ENCODE measurements at places on chromosomes 1 and 21.
A peak's percentile ranks its signal among the peaks of the same experiment; 100 is the strongest.

GRCh38 chr1:29519108-29519787 is 282.9 kb downstream of the PTPRU start:
- DNase-seq: no peak

GRCh38 chr1:17250601-17251000 is 1.7 kb downstream of the PADI3 start:
- no peak for DNase-seq

DNA sequence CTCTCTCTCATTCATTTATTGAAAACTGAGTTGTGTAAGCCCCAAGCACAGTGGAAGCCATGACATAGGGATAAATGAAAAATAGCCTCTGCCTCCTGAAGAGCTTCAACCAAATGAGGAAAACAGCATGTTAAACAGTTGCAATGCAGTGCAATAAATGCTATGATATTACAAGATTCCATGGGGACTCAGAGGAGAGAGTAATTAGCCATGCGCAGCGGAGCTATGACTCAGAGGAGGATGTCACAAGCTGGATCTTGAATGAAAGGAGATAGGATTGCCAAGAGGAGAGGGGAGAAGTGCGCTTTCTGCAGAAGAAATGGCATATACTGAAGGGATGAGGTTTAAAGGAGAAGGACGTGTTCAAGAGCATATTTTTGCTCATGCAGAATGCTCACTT is 231.3 kb upstream of the PLXNA2 start:
- DNase-seq: no peak

DNA sequence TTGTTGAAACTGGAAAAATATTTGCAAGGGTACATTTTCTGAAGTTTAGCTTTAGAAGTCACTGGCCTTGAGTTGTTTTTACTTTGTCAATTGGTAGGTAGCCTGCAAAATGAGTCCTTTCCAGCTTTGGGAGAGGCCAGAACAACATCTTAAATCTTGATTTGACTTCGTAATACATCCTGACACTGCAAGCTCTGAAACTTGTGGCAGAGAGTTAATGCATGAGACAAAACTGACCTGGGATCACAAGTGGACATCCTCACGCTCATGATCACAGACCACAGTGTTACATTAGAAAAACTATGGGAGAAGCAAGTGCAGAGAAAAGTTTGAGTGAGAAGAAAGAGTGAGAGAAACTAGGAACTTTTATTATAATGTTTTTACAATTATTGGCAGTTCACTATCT is 550.9 kb downstream of the USP25 start:
- no peak for DNase-seq

GRCh38 chr1:51488372-51489050 is 30.6 kb downstream of the EPS15 start:
- peak; percentile 7 for DNase-seq

DNA sequence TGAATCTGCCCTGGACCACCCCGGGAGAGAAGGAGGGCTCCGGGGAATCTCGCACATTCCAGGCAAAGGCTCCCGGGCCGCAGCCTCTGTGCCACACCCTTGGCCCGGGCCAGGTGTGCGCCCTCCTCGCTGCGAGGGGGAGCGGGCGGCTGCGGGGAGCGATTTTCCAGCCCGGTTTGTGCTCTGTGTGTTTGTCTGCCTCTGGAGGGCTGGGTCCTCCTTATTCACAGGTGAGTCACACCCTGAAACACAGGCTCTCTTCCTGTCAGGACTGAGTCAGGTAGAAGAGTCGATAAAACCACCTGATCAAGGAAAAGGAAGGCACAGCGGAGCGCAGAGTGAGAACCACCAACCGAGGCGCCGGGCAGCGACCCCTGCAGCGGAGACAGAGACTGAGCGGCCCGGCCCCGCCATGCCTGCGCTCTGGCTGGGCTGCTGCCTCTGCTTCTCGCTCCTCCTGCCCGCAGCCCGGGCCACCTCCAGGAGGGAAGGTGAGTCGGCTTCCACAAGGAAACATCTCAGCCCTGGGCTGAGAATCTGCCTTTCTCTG is at the start of gene LAMC2:
LAMC2 (plus strand) TSS at position 324 of the 550 bp plus-strand sequence; CDS start at position 413, 89 bp downstream.
- peak; percentile 66 for DNase-seq

GRCh38 chr1:910311-910880 is 13.3 kb upstream of the SAMD11 start:
- DNase-seq: peak; percentile 53

- no peak for DNase-seq
Measured at GRCh38 chr1:183030053-183030452, 6.8 kb downstream of the LAMC1 start.

GRCh38 chr1:208413006-208413405 is 168.8 kb upstream of the PLXNA2 start:
- DNase-seq: no peak

DNA sequence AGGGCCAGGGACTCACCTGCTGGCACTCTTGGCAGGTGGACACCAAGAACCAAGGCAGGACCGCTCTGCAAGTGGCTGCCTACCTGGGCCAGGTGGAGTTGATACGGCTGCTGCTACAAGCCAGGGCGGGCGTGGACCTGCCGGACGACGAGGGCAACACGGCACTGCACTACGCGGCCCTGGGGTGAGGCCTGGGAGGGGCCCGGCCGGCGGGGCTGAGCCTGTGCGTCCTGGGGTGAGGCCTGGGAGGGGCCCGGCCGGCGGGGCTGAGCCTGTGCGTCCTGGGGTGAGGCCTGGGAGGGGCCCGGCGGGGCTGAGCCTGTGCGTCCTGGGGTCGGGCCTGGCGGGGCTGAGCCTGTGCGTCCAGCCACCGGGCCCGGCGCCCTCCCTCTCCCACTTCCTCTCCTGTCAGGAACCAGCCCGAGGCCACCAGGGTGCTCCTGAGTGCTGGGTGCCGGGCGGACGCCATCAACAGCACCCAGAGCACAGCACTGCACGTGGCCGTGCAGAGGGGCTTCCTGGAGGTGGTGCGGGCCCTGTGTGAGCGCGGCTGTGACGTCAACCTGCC is 4.6 kb upstream of the MMP23B start:
- DNase-seq: no peak

- DNase-seq: no peak
Measured at GRCh38 chr21:18228060-18228739, 16.4 kb upstream of the CHODL start.

DNA sequence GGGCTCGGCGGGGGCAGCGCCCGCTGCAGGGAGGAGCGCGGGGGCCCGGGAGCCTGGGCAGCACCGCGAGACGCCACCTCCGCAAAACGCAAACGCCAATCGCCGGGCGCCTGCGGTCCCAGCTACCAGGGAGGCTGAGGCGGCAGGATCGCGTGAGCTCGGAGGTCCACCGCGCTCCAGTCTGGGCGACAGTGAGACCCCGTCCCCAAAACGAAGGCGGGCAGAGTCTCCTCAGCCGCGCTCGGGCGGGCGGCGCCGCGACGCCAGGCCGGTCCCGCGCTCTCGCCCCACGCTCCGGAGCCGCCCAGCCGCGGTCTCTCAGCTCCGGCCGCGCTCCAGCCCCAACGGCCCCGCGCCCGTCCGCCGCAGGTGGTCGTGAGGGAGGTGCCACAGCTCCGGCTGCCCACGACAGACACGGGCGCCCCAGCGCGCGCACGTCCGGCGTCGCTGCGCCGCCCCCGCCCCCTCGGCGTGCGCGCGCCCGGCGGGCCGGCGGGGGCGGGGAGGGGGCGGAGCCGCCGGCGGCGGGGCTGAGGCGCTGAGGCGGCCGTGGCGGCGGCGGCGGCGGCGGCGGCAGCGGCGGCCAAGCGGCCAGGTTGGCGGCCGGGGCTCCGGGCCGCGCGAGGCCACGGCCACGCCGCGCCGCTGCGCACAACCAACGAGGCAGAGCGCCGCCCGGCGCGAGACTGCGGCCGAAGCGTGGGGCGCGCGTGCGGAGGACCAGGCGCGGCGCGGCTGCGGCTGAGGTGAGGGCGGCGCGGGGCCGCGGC is at the start of gene ADARB1:
ADARB1 (plus strand) TSS at position 533 of the 770 bp plus-strand sequence. CDS start 97,077 bp downstream, outside the sequence.
- DNase-seq: peak; percentile 83

- no peak for DNase-seq
Measured at GRCh38 chr1:42189931-42190853, 25.6 kb upstream of the GUCA2A start.

- DNase-seq: peak; percentile 62
Measured at GRCh38 chr1:110087812-110088738, 17.6 kb upstream of the ALX3 start.

DNA sequence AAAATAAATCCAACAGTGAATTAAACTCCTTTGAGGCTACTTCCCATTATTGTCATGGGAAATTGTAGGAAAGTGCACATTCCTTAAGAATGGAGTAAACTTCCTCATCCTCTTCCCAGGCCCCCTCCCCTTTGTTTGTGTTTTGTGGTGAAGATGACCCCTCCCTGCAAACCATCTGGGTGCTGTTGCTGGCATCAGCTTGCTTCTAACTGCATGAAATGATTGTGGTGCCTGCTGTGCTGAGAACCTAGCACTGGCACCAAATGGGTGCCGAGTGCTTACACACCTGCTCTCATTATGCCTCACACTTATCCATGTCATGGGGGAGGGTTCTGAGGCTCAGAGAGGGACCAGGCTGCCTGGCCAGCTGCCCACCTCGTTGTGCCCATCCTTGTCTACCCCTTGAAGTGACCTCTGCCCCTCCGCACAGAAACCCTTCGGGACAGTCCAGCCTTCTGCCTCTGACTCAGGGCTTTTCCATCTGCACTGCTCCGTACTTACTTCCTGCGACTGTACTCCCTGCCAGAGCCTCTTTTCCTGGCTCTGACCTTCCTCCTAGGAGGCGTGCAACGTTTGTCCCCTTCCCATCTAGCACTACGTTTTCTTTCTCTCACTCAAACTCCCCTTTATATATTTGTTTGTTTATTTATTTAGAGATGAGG is 30.6 kb downstream of the CAPN2 start:
- DNase-seq: no peak

GRCh38 chr1:223741861-223742260 is 29.5 kb downstream of the CAPN2 start:
- DNase-seq: no peak

- DNase-seq: no peak
Measured at GRCh38 chr1:113893267-113893666, 5.9 kb upstream of the BCL2L15 start.

DNA sequence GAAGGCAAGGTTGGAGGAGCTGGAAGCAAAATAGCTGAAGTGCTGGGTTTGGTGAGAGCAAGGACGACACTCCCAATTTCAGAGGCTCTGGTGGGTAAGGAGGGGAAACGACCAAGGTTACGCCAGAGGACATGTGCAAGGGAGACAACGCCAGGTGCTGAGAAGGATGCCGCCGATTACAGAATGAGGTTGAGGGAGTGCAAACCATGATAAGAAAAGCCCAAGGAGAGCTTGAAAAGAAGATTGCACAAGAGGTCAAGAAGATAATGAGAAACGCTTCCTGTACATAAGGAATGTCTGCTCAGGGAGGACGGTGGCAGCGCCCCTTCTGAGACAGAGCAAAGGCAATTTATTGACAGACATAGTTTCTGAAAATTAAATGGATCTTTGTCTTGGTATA is 382.0 kb upstream of the PROX1 start:
- no peak for DNase-seq

DNA sequence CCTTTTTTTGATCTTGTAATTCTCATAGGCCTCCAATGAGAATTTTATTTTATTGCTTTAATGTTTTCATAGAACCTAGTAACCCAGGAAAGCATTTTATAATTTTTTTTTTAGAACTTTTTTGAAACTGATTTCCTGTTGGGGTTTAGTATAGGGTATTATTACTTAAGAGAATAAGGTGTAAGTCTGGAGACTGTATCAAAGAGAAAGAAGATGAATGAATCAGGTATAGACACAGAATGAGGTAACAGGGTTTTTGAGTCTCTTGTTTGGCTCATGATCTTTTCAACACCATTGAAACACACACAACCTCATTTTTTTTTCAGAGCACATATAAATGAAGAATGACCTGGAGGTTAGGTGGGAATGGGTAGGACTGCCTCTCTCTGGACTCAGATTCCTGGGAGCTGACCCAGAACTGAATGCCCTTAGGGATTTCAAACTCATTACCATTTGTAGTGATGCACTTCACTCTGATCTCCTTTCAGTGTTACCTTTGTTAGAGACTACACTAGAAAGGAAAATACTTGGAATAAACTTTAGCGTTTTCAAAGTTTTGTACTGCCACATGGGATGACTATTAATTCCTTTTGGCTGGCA is 51.0 kb downstream of the EPB41 start:
- DNase-seq: no peak

- peak; percentile 27 for DNase-seq
Measured at GRCh38 chr1:6771441-6771769, 13.8 kb upstream of the CAMTA1 start.

DNA sequence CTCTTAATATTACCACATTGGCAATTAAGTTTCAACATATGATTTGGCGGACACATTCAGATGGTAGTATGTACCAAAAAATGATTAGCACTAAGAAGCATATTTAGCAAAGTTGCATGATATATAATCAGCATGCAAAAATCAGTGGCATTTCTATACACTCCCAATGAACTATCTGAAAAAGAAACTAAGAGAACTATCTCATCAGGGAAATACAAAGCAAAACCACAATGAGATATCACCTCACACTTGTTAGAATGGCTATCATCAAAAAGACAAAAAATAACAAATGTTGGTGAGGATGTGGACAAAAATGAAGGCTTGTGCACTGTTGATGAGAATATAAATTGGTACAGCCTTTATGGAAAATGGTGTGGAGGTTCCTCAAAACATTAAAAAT is 31.4 kb upstream of the DENND1B start:
- DNase-seq: no peak

- no peak for DNase-seq
Measured at GRCh38 chr1:215606564-215607168, 39.6 kb downstream of the KCTD3 start.

GRCh38 chr1:205188098-205188497 is 23.4 kb downstream of the DSTYK start:
- no peak for DNase-seq

GRCh38 chr1:67588178-67588855 is 96.7 kb upstream of the GADD45A start:
- DNase-seq: no peak

DNA sequence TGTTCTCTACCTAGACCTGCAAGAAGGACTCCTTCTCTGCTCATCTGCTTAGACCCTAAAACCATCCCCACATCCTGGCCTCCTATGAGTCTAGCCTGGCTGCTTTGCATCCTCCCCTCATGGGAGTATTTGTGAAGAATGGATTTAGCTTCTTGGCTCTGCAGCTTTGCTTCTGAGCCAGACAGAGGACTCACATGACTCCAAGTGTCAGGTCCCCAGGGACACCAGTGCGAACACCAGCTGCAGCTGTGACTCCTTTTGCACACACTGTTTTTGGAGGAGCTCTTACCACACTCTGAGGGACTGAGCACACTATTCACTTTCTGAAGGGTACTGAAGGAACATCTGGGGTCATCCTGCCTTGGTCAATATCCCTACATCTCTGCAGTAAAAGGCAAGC is 131.8 kb upstream of the SGIP1 start:
- peak; percentile 33 for DNase-seq

DNA sequence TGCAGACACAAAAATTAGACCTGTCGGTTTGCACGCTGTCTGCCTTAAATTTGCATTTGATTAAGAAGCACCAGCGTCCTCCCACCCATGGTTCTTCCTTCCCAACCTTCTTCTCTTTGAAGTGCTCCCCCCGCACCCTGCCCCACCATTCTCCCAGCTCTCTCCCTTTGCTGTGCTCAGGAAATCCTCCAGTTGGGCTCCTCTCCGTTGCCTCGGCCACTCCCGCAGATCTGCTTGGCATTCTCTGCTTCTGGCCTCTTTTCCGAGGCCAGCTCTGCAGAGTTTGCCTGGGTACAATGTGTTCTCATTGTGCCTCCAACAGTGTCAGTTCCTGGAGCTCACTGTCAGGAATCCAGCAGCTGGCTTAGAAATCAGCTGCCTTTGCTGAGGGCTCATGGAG is 126.1 kb downstream of the NAV1 start:
- DNase-seq: no peak

Measured in retina (tissue), 1 donor.